Activated T-cell treated with anti-CD3 and anti-CD28 coated beads for 4 hours (primary cell): ENCODE measurements at places on chromosomes 7 and 10.

GRCh38 chr7:140657891-140658290 is 14.9 kb upstream of the ADCK2 start:
- DNase-seq = no peak

GRCh38 chr10:111117528-111118277 is 40.9 kb downstream of the ADRA2A start:
- DNase-seq = no peak

DNA sequence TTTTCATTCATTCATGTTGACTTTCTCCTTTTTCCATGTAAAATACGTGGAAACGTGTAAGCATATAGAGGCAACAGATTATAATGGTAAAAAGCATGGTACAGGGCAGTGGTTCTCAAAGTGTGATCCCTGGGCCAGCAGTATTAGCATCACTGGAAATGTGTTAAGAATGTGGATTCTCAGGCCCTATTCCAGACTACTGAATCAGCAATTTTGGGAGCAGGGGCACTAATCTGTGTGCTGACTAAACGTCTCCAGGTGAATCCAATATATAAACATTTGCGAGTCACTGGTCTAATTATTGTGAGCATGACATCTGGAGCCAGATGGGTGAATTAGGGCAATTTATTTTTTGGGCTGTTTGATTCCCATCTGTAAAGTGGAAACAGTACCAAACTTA is 5.1 kb upstream of the GPR158 start:
- no peak for DNase-seq

DNA sequence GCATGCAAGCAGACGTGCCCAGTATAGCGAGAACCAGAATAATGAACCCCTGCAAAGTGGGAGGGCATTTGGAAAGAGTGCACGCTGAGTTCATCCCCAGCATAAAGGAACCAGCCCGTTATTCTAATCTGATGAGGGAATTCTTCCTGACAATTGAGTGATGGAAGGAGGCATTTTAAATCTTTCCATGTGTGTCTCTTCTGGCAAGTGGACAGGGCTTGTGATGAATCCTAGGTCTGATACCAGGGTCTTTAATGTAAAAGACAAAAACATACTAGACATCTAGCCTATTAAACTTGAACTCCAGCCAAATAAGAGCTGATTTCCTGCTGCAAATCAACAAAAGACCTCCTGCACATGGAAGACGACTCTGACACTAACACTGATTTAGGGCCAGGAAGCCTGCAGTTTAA is 301.2 kb downstream of the DPP6 start:
- DNase-seq = no peak

DNA sequence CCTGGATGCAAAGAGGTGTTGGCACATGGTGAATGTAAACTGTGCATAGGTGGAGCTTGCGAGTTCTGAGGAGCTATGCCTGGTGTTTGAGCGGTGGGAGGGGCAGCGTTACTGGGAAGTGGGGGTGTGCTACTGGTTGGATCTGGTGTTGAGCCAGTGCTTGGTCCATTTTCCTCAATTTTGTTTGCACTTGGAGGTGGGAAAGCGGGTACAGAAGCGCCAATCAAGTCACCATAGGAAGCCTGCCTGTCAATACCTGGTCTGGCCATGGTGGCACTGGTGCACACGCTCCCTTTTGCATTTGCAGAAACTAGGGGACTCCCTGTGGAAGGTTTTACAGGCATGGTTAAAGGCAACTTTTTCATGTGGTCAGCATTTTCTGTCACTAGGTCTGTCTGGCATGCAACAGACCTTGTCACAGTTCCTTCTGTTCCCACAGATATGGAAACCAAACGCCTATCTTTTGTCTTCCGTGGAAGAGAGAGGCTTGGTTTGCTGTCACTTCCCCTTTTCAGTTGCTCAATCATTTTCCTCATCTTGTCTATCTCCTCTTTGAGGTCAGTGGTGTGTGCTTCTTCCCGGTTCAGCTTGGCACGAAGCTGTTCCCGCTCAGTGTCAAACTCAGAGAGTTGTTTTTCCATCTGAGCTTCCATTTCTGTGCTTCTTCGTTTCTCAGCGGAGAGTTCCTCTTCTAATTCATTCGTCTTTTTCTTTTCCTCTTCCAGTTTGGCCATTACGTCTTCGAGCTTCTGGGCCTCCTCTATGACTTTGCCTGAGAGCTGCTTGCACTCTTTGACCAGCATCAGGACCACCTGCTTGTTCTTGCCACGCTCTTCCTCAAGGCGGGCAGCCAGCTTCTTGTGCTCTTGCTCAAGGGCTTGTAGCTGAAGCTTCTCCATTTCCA is 81.1 kb downstream of the CTTNBP2 start:
- DNase-seq = no peak

- no peak for DNase-seq
Observed at GRCh38 chr10:122673269-122673668, 26.4 kb downstream of the C10orf120 start.

DNA sequence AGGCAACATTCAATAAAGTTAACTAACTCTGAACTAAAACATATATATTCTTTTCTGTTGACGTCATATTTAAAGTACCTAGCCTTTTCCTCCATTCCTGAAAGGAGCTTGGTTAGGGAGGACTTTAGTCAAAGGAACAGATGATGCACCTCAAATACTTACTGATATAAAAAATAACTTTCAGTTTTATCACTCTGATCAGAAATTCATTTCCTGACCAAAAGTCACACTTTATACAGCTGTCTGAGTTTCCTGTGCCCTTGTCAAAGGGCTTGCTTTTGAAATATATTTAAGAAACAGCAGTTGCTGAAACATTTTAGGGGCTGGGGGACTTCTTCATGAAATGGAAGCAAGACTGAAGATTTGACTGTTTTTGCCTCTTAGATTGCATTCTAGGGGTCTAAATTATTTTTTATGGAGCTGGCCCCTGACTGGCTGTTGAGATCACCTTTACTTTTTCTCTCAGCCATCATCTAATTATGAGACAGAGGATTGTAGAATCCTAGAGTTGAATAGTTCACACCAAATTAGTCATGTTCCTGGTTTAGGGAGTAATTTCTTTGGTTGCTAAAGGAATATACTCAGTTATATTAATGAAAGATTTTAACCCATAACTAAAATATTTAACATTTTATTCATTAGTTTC is 46.6 kb downstream of the GLCCI1 start:
- no peak for DNase-seq

DNA sequence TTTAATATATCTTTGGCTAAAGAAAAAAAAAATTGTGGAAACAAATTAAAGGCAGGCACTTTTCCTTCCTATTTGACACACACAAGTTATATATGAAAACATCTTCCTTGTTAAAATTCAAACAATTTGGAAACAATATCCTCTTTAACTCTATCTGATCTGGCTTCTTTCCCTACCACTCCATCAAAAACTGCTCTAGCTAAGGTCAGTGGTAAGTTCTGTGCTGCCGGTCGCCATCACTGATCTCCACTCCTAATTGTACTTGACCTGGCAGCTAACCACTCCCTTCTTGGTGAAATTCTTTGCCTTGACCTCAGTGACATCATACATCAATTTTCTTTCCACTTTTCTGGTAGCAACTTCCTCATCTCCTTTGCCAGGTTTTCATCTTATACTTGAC is 47.9 kb upstream of the MRLN start:
- DNase-seq = no peak

DNA sequence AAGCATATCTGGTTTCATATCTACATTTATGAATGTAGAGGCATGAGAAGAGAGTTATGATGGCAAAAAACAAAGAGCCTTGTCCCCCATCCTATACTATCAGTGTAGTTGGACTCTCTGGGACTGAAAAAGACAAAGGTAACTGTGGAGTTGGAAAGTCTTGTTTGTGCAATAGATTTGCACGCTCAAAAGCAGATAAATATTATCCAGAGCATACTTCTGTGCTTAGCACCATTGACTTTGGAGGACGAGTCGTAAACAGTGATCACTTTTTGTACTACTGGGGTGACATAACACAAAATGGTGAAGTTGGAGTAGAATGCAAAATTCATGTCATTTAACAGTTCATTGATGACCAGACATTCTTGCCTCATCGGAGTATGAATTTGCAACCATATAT is 85.2 kb upstream of the EGFR start:
- DNase-seq = no peak

GRCh38 chr10:21092683-21093524 is 195.8 kb upstream of the NEBL start:
- DNase-seq = no peak

GRCh38 chr7:21364801-21365271 is 63.0 kb upstream of the SP4 start:
- no peak for DNase-seq

DNA sequence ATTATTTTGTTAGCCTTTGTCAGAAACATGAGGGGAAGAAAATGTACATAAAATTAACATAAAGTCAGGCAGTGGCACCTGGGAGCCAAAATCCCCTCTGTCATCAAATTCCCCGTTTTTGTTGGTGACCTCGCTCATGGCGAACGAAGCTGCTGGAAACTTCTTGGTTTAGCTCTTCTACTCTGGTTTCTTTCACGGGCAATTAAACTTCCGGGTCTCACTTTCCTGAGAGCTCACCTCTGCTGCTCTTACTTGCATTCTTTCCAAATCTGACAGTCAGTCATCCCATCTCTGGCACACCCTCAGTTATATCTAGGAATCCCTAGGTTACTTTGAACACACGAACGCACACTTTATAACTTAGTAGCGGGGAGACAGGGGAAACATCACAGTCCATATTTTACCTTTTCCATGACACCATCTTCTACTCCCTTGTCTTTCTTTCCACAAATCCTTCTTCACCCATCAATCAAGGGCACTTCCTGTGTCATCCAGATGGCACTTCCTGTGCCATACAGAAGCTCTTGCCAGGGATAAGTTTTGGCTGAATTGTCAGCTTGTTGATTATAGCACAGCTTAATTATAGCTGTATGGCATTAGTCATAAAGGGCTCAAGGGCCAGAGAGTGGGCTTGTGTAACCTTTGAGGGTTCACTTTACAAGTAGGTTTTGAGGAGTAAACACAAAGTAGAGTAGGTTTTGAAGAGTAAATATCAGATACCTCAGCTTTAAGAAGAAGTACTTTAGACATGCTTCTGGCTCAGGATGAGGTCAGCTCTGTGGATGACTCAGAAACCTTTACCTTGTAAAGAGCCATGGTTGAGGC is 105.1 kb downstream of the GATA3 start:
- DNase-seq = no peak

GRCh38 chr10:69415951-69416350 is 767 bp downstream of the TACR2 start:
- no peak for DNase-seq

GRCh38 chr7:97342512-97342911 is 225.0 kb downstream of the SDHAF3 start:
- no peak for DNase-seq

DNA sequence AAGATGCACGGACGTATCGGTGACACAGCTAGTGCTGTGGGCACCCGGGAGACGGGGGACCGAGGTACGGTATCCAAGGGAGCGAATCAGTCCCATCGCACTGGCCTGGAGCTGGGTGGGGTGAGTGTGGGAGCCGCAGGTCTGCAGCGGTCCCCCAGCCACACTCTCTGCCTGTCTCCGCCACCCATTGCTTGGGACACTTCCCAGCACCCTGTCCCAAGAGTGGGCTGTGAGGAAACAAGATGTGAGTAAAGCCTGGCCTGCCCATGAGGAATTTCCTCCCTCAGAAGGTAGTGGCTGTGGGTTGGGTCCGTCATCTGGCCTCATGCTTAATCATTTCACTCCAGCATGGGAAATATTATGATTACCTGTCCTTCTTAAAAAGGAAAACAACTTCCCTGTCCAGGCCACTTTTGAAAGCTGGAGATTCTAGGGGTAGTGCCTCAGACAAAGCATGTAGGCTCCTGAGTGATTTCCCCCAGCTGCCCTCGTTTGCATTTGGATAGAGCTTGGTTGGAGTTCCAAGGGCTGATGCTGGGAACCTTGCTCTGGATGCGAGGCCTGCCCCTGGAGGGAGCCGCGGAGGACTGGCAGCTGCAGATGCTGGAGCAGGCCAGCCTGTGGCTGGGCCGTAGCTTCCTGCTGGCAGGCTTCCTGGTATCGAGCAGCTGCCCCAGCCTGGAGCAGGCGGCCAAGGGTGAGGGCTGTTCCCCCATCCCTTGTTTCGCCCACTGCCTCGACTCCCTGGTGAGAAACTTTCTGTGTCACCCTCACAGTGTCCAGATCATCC is 6.2 kb upstream of the ACTR3C start:
- no peak for DNase-seq

DNA sequence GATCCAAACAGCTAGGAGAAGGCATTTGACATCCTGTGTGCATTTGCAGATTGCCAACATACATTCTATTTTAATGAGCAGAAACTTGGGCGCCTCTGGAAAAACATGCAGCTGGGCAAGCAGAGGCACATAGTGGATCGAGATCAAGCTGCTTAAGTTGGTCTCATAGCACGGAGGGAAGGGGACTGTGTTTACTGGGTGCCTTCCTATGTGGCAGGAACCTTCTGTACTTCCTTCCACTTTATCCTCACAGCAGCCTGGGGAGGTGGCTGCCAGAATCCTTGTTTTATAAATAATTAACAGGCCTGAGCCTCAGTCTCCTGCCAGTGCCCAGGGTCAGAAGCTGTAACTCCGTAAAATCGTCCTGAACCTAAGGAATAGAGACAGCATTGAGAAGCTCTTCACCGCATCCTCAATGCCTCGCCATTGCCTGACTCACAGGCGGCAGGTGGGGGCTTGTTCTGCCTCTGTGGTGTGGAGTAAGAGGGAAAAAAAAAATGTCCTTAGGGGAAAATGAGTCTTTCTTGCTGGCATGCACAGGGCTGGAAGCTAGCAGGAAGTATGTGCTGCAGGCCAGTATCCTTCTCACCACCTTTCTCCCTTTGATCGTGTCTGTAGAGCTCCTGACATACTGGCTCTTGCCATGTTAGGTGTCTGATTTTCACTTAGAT is 6.2 kb downstream of the VWA2 start:
- no peak for DNase-seq

- no peak for DNase-seq
Observed at GRCh38 chr10:32979041-32979440, 21.0 kb upstream of the ITGB1 start.

DNA sequence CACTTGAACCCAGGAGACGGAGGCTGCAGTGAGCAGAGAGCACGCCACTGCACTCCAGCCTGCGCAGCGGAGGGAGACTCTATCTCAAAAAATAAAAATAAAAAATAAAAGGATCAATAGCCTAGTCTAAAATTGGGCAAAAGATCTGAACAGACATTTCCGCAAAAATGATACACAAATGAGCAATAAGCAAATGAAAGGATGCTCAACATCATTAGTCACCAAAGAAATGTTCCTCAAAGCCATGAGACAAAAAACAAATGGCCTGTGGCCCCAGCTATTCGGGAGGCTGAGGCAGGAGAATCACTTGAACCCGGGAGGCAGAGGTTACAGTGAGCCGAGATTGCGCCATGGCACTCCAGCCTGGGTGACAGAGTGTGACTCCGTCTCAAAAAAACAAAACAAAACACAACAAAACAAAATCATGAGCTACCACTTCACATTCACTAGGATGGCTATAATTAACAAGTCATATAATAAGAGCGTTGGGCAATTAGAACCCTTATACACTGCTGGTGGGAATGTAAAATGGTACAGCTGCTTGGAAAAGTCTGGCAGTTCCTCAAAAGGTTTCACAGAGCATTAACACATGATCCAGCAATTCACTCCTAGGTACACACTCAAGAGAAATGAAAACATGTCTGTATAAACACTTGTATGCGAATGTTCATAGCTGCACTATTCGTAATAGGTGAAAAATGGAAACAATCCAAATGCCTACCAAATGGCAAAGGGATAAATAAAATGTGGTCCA is 3.1 kb downstream of the DAGLB start:
- no peak for DNase-seq
